ENCODE measurements at places on chromosomes 1 and 21.

GRCh38 chr1:171787686-171788480, 6.4 kb downstream of the METTL13 start:
- DNase-seq = no peak

GRCh38 chr1:178192686-178193085, 98.8 kb downstream of the RASAL2 start:
- DNase-seq = peak; percentile 70

GRCh38 chr1:226327761-226328162, 18.8 kb upstream of the LIN9 start:
- DNase-seq = no peak

GRCh38 chr1:220703305-220703704, 13.1 kb downstream of the C1orf115 start:
- peak; percentile 25 for DNase-seq

DNA sequence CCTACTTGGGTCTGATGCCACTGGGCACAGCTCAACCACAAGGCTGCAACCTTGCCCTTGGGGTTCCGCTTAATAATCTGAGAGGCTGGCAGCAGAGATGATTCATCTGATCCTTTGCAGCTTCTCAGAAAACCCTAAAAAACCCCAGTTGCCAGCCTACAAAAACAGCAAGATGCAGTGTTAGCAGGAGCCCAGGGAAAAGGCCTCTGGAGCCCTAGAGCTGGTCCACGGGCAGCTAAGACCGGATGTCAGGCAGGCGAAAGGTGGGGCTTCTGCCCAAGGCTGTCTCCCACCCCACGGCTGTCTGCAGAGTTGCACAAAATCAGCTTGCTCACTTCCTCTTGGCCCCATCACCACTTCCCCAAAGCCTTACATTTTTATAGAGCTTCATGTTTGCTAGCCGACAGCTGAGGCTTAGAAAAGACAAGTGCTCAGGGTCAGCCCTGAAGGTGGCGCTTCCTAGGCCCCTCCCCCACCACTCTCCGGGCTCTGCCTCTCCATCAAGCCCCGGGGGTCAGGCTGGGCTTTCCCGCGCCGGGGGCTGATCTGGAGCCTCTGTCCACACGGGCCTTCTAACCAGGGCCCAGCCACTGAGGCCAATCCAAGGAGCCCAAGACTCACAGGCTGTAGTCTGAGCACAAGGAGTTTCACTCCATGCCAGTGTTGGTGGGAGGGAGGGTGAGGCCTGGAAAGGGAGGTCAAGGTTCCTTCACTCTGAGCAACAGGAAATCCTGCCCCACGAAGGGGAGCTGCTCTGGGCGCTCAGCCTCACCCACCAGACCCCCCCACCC, 4.2 kb upstream of the ADORA3 start:
- DNase-seq = peak; percentile 95

Data from CD14-positive monocyte (primary cell).